ENCODE measurements at places on chromosomes 2 and 18. TPM values are rescaled to one million over a fixed set of nuclear protein-coding genes. Genes with fewer than 3 reads are reported as not detected.

ITPRIPL1 gene
- total RNA-seq = 1.7 TPM

DSG3 gene
- 0.05 TPM for total RNA-seq

DNA sequence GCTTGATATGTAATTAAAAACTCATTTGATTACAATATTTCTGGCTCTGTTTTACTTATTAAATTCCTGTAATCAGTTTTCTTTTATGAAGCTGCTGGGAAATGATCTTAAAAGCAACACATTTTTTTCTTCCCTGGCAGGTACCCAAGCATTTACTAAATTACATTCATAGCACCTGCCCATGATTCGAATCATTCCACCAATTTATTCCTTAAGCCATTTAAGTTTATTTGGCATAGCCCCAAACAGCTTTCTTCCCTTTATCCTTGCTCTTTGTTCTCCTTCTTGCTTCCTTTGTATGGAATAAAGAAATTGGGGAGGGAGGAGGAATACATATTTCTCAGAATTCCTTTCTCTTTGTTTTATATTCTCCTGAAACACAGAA is 241.3 kb downstream of the AGPS start:
- DNase-seq = no peak

DNA sequence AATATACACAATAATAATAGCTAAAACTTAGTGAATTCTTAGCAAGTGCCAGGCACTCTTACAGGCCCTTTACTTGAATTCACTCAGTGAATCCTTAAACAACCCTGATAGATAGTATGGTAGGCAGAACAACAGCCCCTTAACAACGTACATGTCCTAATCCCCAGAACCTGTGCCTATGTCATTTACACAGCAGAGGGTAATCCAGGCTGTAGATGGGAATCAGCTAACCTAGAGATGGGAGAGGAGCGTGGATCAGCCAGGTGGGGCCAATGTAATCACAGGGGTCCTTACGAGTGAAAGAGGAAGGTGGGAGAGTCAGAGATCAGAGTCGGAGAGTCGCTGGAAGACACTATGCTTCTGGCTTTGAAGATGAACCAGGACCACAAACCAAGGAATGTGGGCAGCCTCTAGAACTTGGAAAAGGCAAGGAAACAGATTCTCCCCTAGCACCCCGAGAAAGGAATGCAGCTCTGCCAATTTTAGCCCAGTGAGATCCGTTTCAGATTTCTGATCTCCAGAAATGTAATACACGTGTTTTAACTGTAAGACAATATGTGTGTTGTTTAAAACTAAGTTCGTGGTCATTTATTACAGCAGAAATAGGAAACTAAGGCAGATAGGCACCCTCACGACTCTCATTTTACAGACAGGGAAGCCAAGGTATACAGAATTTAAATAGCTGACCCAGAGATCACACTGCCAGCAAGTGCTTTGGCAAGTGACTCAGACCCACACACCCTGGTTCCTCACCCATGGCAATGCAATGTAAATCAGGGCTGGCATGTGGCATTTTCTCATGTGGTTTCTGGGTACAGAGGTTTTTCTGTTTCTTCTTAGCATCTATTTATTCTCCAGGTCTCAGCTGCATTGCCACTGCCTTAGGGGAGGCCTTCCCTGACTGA is 68.9 kb downstream of the DOCK10 start:
- no peak for DNase-seq

DNA sequence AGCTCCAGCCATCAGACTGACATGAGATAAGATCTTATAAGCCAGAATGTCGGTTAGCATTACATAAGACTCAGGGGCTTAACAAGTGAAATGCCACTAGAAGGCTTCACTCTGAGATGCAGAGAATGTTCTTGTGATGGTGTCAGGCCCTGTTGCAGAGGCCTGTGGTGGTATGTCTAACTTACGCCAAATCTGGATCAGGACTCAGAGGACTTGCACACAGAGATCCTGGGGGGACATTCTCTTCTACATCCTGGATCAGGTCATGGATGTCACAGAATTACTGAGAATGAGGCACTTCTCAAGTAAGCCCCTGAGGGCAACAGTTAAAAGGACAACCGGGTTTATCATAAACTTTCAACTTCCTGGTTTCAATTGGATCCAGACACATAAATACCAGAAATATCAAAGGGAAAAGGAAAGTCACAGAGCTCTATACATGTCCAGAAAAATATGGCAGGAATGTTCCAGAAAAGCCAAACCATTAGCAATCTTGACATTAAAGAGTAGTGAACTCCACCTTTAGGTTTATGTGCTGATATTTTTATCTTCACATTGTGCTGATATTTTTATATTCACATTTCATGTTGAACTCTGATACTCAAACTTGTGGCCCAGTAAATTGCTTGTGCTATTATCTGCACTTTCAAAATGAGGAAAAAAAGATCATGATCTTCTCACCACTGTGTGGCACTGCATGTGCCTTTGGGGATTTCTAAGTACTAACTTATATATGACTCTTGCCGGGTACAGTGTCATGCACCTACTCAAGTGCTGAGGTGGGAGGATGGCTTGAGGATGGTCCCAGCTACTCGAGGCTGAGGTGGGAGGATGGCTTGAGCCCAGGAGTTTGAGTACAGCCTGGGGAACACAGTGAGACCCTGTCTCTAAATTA is 137.5 kb upstream of the RNF152 start:
- DNase-seq = no peak

GRCh38 chr18:61910101-61910500 is 17.3 kb upstream of the RNF152 start:
- DNase-seq = no peak
